ENCODE measurements at places on chromosomes 12 and 14. TPM values are rescaled to one million over a fixed set of nuclear protein-coding genes. Genes with fewer than 3 reads are reported as not detected.

GRCh38 chr12:104957719-104958000 is 430 bp downstream of the SLC41A2 start:
- no peaks in the 10 kb centered on the region for H3K36me3 ChIP-seq
- peaks cover 23% of the 10 kb centered on the region for H3K27me3 ChIP-seq
- H3K27ac ChIP-seq, result no peak overlapping the region
- H3K4me3 ChIP-seq, result peak overlapping the region; percentile 84
- no peak for DNase-seq

DNA sequence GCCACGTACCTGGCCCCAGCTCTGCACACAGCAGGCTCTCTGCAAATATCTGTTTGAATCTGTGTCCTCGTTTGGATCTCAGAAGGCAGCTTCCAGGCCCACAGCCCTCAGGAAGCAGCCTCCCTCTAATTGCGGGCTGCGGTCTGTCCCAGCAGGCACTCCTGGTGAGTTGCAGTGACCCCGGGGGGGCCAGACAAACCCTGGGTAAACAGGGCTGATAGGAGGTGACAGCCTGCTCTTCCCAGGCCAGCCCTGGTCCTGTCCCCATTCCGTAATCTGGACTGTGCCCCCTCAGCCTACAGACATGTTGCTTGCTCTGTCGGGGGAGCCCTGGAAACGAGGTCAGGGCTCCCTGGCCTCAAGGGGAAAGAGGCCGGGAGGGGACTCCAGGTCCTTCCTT is 2.0 kb downstream of the FOXN4 start:
- H3K4me1 ChIP-seq, result no peaks in the 10 kb centered on the region
- H3K27me3 ChIP-seq, result peaks cover 60% of the 10 kb centered on the region
- H3K36me3 ChIP-seq, result no peaks in the 10 kb centered on the region
- DNase-seq, result no peak
- H3K27ac ChIP-seq, result no peak overlapping the region

DNA sequence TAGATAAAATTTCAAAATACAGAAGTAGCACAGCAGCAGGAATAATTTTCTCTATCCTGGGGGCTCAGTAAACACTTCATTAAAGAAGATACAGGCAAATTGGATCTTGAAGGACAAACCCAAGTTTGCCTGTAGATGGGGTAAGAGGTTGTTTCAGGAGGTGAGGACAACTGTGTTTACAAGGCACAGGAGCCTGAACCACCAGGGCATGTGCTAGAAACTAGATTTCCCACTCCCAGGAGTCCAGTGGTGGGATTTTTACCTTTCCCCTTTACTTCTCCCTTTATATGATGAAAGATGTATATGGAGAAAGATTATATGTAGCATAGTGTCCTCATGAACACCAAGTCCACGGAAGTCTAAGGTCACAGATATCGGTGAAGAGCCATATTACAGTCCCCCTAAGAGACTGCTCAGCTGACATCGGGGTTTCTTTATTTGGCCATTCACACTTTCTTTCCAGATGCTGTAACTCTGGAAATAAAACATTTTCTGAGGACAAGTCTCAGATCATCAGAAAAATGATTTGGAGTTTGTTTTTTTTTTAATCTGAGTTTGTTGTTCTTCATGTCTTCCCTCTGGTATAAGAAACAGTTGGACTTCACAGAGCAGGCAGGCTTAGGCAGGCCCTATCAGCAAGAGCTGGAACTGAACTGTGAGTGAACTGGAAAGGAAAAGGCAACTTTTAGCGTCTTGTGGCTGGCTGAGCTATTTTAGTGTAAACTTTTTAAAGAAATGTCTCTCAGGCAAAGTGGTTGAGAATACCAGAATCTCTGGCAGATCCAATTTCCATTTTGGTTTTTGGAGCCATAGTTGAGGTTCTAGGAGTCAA is 8.0 kb upstream of the EVL start:
- H3K27me3 ChIP-seq, result no peaks in the 10 kb centered on the region
- no peaks in the 10 kb centered on the region for H3K4me1 ChIP-seq
- DNase-seq, result peak; percentile 32
- no peak overlapping the region for H3K4me3 ChIP-seq
- no peak overlapping the region for H3K27ac ChIP-seq

DNA sequence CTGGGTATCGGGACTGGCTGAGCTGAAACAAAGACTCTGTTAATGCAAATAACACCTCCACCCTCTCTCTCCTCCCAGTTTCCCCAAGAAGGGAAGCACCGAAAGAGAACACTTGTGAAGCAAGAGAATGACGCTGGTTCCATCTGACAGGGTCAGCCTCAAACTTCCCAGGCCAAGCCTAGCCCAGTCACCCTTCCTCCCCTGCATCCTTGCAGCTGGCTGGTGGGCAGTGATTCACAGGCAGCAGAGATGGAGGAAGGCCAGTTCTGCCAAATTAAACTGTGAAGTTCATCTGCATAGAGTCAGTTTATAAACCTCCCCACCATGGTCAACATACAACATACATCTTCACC is 2.8 kb downstream of the LRRC74A start:
- H3K4me1 ChIP-seq, result peaks cover 15% of the 10 kb centered on the region
- peak overlapping the region; percentile 4 for H3K27ac ChIP-seq
- DNase-seq, result peak; percentile 53
- H3K4me3 ChIP-seq, result no peak overlapping the region
- H3K27me3 ChIP-seq, result no peaks in the 10 kb centered on the region

DNA sequence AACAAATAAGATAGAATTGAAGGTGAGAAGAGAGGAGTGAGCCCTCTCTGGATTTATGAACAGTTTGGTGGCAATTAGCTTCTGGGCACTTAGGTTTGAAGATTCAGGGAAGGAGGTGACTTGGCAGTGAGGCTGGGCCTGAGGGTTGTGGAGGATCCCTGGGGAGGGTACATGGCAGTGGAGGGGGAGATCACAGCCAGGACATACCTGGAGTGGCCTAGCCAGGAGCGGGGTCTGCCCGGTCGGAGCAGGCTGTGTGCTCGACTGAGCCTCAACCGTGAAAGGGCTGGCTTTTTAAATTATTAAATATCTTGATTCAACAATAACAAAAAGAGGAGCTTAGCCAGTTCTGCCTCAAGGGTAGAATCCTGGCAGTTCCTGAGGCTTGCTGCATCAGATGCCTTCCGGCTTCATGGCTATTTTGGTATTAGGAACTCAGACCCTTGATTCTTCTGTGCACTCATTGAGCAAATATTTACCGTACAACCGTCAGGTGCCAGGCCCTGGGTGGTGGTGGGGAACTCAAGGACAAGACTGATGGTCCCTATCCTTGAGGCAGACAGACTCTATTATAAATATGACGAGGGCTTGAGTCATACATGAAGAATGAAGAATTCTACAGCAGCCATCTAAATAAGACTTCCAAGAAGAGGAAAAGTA is 73.4 kb downstream of the SPTB start:
- no peak overlapping the region for H3K4me3 ChIP-seq
- H3K36me3 ChIP-seq, result no peaks in the 10 kb centered on the region
- no peaks in the 10 kb centered on the region for H3K4me1 ChIP-seq
- H3K27me3 ChIP-seq, result no peaks in the 10 kb centered on the region
- no peak for DNase-seq

DNA sequence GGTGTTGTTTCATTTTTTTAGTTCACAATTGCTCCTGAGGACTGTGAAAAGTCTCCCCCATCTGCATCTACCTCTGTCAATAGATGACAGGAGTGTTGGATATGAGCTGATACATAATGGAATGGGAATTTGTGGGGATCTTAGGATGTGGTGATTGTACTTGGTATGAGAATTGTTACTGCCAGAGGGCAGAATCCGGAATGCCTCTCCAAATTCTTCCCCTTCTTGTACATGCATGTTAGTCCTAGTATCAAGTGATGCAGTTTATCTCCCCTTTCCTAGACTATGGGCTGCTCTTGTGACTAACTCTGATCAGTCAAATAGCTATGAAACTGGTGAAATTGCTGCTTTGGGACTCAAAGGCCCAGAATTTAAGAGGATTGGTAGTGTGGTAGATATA is 24.8 kb upstream of the NOVA1 start:
- H3K36me3 ChIP-seq, result no peaks in the 10 kb centered on the region
- H3K4me1 ChIP-seq, result no peaks in the 10 kb centered on the region
- no peak overlapping the region for H3K27ac ChIP-seq

- H3K4me1 ChIP-seq, result no peaks in the 10 kb centered on the region
- H3K27me3 ChIP-seq, result no peaks in the 10 kb centered on the region
- peaks cover 96% of the 10 kb centered on the region for H3K36me3 ChIP-seq
- H3K27ac ChIP-seq, result no peak overlapping the region
- H3K4me3 ChIP-seq, result no peak overlapping the region
Measured at GRCh38 chr14:95088665-95089064, 68.7 kb downstream of the DICER1 start.

GRCh38 chr14:93212432-93212831 is 5.4 kb downstream of the UBR7 start:
- H3K4me3 ChIP-seq, result no peak overlapping the region
- H3K4me1 ChIP-seq, result peaks cover 14% of the 10 kb centered on the region
- H3K36me3 ChIP-seq, result peaks cover 38% of the 10 kb centered on the region
- no peak overlapping the region for H3K27ac ChIP-seq
- DNase-seq, result no peak

DNA sequence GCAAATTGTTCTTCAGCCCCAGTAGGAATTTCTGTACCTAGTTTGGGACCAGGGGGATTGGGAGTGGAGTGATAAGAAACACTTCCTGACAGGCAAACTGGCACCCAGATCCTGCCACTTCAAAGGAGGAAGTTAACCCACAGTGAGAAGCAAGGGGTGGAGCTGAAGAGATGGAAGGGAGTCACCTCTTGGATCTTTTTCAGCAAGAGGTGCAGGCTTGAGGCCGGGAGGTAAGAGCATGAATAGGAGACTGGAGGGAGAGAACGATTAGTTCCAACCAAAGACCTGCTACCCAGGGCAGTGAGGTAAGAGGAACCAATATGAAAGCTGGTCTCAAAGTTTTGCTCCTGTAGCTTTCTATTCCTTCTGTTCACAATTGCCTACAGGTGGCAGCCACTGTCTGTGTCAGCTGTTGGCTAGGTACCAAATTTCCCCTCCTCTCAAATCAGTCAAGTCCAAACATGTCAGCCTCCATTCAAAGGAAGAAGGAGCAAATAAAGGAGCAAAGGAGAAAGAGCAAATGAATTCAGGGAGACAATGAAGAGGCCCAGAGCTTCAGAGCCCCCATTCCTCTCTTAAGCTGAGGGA is 14.9 kb upstream of the TAC3 start:
- H3K36me3 ChIP-seq, result no peaks in the 10 kb centered on the region
- no peaks in the 10 kb centered on the region for H3K27me3 ChIP-seq
- peaks cover 11% of the 10 kb centered on the region for H3K4me1 ChIP-seq

DNA sequence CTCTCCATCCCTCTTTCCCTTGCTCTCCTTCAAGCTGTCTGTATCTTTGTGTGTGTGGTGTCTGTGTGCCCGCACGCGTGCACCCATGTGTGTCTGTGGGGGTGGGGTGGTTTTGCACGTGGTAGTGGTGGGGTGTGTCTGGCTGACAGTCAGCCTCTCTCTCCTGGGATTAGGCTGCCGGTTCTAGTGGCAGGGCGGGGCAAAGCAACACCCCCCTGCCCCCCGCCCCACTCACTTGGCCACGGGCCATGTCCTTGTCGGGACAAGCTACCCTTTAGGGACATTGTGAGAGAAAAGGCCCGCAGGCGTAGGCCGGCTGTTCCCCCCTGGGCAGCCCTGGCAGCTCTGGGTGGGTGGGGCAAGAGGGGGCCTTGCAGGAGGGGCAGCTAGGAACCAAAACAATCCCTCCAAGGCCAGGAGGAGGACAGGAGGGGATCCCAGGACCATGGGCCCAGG is 182.6 kb downstream of the ALG10 start:
- no peaks in the 10 kb centered on the region for H3K27me3 ChIP-seq
- no peaks in the 10 kb centered on the region for H3K4me1 ChIP-seq
- no peaks in the 10 kb centered on the region for H3K36me3 ChIP-seq
- no peak overlapping the region for H3K4me3 ChIP-seq
- no peak for DNase-seq

- no peak overlapping the region for H3K4me3 ChIP-seq
- H3K4me1 ChIP-seq, result no peaks in the 10 kb centered on the region
- H3K27ac ChIP-seq, result no peak overlapping the region
- no peaks in the 10 kb centered on the region for H3K36me3 ChIP-seq
- H3K27me3 ChIP-seq, result no peaks in the 10 kb centered on the region
Measured at GRCh38 chr12:88472775-88473174, 107.5 kb downstream of the KITLG start.

DNA sequence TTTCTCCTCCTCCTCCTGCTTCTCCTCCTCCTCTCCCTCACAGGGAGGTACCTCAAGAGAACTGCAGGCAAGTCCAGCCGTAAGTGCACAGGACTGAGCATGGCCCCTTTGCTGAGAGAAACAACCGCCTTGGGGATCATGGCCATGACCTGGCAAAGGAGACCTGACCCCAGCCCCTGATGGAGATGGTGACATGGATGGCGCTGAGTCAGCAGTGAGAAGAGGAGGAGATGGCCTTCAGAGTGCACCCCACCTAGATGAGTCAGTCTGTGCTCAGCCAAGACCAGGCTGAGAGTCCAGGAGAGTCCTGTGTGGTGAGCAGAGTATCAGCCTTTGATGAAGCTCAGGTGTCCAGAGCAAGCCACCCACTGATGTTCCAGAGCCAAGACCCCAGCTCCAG is 36.4 kb downstream of the MEG3 start:
- H3K4me1 ChIP-seq, result no peaks in the 10 kb centered on the region
- no peak overlapping the region for H3K4me3 ChIP-seq
- no peak for DNase-seq
- H3K36me3 ChIP-seq, result no peaks in the 10 kb centered on the region
- H3K27ac ChIP-seq, result no peak overlapping the region

DNA sequence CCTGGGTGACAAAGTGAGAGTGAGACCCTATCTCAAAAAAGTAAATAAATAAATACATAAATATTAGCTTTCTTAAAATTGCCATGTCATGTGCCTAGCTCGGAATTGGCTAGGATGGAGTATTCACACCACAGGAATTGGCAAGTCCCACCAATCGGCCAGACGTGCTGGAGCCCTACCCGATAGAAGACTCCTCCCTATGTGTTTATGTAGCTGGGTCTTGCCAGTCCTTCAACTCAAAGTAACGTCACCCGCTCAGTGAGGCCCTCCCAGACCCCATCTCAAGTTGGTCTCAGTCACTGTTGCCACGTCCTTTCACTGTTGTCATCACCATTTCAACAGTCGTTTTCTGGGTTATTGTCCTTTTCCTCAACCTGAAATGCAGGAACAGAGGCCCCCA is 20.2 kb downstream of the VRTN start:
- no peaks in the 10 kb centered on the region for H3K4me1 ChIP-seq
- peaks cover 2% of the 10 kb centered on the region for H3K27me3 ChIP-seq
- no peaks in the 10 kb centered on the region for H3K36me3 ChIP-seq
- no peak overlapping the region for H3K4me3 ChIP-seq
- H3K27ac ChIP-seq, result no peak overlapping the region

The ASIC1 gene
- not detected for polyA plus RNA-seq

The TMX1 gene
- 76.8 TPM for polyA plus RNA-seq

The KRT74 gene
- polyA plus RNA-seq, result not detected

The TMEM253 gene
- polyA plus RNA-seq, result not detected

Data from CD14-positive monocyte (primary cell).